ENCODE measurements at places on chromosomes 5 and 9.

DNA sequence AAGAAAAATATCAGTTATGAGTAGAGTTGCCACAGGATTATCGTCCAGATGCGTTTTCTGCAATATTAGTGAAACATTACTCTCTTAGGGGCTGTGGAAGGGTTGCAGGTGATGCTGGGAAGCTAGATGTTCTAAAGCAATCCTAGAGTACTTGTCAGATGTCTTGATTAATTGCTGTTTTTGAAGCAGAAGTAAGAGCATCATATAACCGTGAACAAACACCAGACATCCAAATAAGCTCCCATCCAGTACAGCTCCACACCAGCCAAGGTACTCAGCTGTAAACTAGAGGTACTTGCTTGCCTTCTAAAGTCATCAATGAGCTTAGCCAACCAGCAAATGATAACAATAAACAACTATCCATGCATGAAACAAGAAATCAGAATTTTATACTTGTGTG, 131.1 kb downstream of the ST8SIA4 start:
- DNase-seq = no peak

DNA sequence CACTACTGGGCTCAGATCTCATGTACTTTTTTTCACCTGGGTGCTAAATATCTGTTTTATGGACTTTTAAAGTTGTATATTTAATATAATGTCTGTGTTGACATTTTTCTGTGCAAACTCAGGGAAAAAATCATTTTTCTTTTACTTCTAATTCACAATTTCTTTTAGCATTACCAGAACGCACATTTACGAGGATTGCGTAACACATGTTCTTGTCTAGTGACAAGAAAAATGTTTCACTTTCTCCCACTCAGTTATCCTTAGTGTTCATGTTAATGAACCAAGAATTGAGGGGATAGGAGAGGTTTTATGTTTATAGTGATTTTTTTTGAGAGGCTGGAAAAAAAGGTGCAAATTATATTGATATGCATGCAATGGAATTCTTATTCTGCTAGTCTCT, 86.3 kb upstream of the PJA2 start:
- DNase-seq = no peak

GRCh38 chr5:132787076-132787475, 10.0 kb upstream of the SEPTIN8 start:
- no peak for DNase-seq

DNA sequence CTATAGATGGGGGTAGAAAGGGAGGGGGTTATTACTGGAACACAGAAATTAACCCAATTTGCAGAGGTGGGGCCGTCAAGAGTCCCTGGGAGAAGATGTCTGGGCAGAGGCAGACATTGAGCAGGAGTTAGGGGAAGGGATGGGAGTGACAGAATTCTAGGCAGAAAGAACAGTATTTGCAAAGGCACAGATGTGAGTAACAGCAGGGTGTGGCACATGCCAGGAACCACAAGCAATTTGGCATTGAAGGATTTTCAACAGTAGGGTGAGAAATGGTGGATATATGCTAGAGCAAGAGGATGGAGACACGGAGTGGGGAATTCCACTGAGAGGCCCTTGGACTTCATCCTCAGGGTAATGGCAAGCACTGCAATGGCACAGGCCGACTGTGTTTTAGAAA, 71.6 kb upstream of the FRRS1L start:
- no peak for DNase-seq

DNA sequence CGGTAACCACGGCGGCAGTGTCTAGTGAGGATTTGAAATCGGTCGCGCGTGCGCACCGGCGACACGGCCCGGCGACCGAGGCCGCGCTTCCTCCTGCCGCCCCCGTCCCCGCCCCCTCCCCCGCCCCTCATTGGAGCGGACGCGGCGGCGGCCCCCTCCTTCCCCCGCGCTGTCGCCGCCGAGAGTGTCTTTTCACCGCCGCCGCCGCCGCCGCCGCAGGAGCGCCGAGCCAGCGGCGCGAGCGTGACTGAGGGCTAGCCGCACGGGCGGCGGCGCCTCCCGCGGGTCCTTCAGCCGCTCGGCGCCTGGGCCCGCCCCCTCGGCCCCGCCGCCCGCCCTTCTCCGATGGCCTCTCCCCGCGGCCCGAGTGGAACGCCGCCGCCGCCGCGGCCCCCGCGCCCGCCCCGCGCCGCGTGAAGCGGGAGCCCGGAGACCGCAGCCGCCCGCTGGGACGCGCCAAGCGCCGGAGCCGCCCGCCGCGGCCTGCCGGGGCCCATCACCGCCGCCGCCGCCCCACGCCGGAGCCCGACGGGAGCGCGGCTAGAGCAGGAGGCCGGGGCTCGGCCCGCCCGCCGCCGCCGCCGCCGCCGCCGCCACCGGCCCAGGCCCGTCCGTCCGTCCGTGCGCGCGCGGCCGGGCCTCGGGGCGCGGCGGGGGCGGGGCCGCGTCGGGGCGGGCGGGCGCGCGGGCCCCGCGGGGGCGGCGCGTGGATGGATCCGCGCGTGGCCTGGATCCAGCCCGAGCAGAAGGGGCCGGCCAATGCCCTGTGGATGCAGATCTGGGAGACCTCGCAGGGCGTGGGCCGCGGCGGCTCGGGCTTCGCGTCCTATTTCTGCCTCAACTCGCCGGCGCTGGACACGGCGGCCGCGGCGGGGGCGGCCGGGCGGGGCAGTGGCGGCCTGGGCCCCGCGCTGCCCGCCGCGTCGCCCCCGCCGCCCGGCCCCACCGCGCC, at the start of gene TENT4A:
Gene TENT4A, plus strand, starts transcription at position 159 of the 952 bp plus-strand sequence. Its CDS starts 552 bp downstream, at position 711.
- no peak for DNase-seq

DNA sequence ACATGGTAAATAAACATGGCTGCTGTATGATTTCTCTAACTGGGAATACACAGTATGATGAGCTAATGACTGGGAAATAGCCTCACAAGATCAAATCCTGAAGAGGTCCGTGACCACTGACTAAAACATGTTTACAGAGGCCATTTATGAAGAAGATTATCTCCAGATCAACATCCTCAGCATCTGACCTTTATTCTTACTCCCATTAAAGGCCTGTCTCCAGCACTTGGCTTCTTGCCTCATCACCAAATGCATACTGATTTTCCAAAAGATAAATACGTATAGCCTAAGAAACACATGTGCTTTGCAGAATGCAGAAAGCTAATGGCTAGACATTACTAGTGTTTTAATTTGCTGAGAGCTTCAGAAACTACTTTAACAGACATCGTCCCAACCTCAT, 108.0 kb upstream of the TSLP start:
- DNase-seq = no peak

DNA sequence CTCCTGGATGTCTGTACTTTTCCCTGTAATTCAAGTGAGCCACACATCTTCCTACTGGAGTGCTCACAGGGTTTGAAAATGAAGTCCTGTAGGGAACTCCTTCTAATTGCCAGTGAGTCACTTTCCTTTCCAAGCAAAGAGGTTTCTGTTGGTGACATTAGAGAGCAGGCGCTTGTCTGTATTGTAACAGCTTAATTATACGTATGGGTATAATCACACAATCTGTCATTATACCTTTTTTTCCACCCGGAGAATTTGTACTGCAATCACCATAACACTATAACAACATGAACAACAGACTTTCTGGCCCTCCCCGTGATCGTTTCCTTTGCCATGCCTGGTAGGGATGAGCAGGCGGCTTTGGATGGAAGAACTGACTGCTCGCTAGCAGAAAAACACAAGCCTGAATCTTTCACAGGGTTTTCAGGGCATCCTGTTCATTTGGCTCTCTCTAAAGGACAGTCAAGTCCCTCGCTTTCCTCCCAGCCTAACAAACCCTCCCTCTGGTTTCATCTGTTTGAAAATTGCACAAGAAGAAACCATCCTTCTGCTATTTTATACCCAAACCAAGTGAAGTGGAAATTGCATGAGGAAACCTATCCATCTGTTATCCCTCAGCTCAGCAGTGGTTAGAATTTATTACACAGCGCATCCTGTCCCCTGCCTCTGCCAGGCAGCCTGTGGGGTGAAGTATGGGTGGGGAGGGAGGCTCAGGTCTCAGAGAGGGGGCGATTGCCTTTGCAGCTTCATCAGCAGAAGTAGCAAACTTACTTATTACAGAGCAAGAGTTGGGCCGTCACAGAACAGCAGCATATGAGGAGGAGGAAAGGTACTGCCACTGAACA, 307.0 kb upstream of the TLE4 start:
- no peak for DNase-seq

DNA sequence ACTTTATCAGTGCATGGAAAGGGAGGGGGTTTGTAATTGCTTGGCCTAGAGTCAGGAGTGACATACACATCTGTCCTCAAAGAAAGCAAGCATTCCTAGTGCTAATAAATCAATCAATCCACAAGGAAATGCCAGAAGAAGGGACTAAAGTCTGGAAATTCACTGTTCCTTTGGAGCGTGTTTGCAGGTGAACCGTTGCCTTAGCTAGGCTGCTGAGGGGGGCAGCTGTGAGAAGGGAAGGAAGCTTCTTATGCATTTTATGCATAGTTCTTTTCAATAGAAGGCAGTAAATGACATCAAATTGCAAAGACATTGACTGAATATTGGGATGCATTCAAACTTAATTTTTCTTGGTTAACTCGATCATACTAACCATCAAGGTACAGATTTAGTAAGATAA, 1092.5 kb upstream of the SEMA6A start:
- DNase-seq = no peak

DNA sequence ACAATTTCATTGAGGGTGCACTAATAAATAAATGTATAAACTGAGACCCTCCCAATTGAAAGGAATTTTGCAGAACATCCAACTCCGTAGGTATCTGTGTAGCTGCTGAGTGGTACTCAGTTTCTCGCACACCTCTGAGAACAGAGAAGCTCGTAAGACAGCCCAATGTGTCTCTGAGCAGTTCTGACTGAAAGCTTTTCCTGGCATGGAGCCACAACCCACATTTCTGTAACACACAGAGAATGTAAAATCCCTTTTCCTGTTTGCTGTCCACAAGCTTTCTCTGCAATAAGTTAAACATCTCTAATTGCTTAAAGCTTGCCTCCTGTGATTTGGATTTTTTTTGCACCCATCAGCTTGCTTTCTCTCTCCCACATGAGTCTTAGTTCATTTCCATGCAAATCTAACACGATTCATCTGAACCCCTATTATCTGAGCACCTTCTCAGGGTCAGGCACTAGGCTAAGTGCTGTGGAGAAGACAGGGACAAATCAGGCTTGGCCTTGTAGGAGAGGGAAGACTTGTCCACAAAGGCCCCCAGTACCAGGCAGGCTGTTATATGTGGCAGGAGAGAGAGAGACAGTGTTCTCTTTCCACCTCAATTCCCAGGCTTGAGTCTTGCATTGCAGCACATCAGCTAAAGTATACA, 44.2 kb upstream of the COL15A1 start:
- DNase-seq = no peak

DNA sequence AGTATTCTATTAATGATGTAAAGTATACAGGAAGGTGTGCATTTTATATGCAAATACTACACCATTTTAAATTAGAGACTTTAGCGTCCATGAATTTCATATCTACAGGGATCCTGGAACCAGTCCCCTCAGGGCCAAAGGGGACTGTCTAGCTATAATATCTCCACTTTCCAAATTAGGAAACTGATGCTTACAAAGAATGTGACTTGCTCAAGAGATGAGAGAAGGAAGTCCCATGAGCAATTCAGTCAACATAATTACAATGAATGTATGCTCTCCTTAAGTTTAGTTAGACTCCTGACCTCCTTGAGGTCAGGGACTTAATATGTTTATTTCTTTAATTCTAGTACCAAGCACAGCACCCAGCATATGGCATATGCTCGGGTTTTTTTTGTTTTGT, 23.7 kb downstream of the NIPBL start:
- no peak for DNase-seq

GRCh38 chr9:130189840-130190239, 17.6 kb downstream of the NCS1 start:
- DNase-seq = no peak

DNA sequence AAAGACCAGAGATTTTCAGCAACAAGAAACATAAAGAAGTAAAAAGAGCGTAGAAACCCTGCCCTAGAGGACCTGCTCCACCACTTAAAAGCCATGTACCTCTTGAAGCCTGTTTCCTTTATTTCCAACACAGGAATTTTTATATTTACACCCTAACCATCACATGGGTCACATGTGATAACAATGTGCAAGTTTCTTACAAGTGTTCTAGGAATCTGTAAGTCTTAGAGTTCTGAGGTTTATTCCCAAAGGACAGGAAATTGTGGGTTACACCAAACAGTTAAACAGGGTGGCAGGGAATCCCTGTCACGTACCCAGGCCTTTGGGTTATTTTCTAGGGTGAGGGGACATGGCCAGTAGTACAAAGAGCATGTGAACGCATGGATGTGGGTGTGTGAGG, 108.6 kb upstream of the CCDC152 start:
- no peak for DNase-seq

GRCh38 chr5:164359260-164360255, 854.1 kb downstream of the MAT2B start:
- DNase-seq = no peak

- no peak for DNase-seq
These were observed 341.2 kb upstream of the WWC1 start for GRCh38 chr5:167950126-167950721.

DNA sequence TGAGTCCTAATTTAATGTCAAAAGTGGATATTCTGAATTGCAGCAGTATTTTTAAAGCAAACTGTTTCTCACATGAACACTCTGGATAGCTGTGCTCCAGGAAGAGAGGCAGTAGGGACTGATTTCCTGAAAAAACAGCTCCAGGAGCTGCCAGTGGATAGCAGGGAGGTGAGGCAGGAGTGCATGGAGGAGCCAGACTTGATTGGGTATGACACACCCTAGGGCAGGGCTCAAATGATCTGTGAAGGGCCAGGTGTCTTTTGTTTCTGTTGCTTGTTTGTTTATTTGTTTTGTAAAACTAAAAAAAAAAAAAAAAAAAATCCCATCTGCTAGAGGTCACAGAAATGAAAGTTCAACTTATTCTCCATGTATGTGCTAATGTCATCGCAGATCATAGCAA, 83.4 kb downstream of the ADRB2 start:
- no peak for DNase-seq

GRCh38 chr5:73365301-73365853, 83.2 kb downstream of the FOXD1 start:
- no peak for DNase-seq

DNA sequence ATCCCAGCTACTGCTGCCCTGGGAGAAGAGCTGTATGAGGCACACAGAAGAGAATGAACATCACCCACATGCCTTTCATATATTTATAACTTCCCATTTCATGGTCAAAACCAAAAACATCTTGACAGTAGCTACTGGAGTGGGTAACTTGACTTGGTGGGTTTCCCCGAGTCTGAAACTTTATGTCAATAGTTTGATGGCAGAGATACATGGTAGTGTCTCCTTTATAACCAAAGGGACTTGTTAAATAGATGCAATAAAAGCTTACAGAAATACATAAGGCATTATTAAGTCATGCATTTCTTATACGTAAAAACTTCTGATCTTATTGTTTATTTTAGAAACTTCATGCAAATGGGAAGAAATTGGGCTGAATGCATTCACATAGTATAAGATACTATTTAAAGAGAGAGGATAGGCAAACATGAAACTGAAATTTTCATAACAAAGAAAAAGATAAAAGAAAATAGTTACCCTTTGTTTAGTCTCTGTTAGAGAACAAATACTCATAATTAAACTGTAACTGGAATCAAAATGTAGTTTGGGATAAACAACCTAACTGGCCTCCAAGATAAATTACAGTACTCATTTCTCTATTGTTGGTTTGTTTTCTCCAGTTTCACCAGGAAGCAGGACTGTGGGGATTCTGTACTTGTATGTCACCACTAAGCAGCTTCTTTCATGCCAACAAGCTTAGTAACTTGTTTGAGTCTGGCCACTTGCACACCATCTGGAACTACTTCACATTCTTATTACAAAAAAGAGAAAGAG, 459.3 kb upstream of the MEF2C start:
- DNase-seq = no peak

All from NCI-H524 treated with DMSO at 0.1 percent for 48 hours (cell line).